ENCODE measurements at places on chromosomes 1 and 21.

DNA sequence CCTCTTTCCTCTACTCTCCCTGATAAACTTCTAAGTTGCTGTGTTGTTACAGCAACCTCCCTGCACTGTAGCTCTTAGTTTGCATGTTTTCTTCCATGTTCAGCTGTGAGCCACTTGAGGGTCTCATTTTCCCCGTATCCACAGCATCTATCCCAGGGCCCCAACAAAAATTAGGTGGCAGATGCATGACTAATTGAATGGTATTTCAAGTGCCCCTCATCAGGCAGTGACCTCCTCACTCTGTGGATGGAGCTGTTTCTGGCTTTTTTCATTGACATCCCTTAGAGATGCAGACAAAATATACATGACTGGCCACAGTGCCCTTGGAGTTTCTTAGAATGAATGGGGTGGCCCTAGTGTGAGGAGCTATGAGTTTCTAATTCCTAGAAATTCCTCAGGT, 3.4 kb downstream of the CASQ2 start:
- no peak for DNase-seq

- peak; percentile 58 for DNase-seq
Observed at GRCh38 chr1:6440198-6441126, 15.9 kb downstream of the ESPN start.

- no peak for DNase-seq
Observed at GRCh38 chr1:83735526-83735925, 263.4 kb downstream of the TTLL7 start.

DNA sequence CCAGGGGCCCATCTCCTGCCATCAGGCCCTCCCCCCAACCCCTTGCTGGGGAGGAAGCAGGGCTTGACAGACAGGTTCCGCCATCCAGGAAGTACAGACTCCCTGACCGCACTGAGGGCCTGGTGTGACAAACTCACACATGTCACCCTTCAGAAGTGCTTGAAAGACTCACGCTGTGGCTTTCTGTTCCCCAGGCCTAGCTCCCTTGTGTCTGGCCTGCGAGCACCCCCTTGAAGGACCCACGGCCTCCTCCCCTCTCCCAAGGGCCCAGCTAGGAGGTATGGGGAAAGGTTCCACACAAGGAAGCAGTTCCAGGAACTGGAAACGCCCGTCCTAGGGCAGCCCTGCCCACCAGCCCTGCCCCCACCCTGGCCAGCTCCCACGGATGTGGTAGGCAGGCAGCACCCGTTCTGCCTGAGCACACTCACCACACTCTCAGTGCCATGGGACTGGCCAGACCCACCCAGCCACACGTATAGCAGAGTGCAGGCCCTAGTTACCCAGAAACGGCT, 26.7 kb downstream of the SLC2A1 start:
- peak; percentile 69 for DNase-seq

DNA sequence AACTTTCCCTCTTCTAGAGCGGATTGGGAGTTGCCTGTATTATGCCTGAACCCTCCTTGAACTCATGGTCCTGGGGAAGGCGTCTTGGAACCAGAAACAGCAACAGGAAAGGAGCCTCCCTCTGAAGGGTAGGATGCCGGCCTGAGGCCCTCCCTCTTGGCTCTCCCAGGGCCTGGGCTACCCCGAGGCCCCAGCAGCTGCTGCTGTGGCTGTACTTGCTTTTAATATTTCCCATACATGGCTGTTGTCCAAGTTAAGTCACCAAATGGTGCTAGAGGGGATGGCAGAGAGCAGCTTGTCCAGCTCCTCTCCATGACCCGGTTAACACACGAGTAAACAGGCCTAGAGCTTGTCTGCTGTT, 10.5 kb downstream of the CHRNB2 start:
- no peak for DNase-seq

GRCh38 chr1:220507085-220507484, 20.9 kb upstream of the MARK1 start:
- no peak for DNase-seq

- DNase-seq, result no peak
Observed at GRCh38 chr1:73839922-73840321, 358.1 kb downstream of the LRRIQ3 start.

DNA sequence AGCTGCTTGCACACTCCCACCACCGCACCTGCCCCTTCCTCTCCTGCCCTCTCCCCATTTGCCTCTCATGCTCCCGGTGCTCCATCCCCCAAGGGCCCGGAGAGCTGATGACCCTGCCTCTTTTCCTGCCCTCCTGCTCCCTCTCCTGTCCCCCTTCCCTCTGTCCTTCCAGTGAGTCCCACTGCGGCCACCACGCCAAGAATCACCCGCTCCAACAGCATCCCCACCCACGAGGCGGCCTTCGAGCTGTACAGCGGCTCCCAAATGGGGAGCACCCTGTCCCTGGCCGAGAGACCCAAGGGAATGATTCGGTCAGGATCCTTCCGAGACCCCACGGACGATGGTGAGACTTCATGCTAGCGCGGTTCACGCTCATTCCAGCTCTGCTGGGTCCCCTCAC, 40.7 kb upstream of the IPO9 start:
- no peak for DNase-seq

DNA sequence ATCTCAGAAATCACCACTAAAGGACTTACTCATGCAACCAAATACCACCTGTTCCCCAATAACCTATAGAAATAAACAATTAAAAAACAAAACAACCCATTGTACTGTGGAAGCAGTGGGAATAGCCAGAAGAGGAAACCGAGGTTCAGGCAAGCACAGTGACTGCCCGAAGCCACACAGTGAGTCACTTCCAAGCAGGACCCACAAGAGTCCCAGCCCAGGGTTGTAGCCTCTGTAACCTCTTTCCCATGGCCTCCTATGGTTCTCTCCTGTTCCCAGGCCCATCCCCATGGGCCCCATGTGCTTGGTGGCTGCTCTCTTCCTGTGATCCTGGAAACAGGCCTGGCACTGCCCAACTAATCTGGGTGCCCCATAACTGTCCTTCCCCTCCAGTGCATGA, 29.0 kb upstream of the HTR1D start:
- no peak for DNase-seq

DNA sequence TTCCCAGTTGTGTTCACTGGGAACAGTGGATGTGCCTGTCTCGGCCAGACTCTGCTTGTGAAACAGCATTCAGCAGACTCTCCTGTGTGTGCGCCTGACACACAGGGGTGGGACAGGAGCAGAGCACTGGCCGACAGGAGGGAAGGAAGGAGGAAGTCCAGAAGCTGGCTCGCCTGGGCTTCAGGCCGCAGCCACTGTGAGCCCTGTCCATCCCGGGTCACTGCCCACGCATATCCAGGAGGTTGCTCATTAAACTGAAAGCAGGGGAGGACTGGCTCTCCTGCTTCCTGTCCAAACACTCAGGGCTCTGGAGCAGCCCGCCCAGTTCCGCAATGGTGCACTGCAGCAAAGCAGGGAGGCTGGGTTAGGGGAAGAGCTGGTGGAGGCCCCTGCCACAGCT, 218.7 kb upstream of the VAMP3 start:
- DNase-seq, result no peak

- DNase-seq, result no peak
Observed at GRCh38 chr1:165169729-165170128, 186.8 kb downstream of the LMX1A start.

DNA sequence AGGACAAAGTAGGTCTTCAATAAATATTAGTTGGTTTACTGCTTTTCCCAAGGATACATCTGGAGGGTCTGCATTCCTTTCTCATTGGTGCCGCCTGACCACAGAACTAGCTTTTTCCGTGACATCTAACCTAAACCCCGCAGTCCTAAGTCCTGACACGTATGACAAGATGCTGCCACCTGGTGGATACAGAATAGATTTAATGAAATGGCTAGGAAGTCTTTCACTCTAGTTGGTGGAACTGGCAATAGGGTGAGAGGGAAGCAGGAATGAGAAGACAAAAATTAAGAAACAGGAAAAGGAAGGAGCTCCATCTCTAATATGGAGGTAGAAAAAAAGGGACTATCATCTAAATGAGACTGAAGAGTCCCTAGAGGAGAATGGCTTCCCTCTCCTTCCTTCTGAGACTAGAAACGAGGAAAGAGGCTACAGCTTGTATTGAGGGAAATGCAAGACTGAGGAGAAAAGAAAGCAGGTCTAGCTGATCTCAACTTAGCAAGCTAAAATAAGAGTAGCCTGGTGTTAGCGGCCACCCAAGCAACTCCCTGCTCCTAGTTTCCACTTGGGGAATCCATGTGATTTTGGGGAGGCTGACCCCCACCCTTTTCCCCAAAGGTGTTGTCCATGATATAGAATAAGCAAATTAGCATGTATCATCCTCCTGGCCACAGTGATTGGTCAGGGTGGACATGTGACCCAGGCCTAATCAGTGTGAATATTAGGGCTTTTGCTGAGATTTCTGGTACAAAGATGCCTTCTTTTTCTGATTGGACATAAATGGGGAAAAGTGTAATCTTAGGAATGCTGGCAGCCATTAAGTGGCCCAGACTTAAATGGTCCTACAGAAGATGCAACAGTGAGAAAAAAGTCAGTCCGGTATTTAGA, 5.9 kb downstream of the RFX5 start:
- DNase-seq, result peak; percentile 62

All from prostate gland (tissue), 2 donors.